Inflammatory macrophage treated with lipopolysaccharide for 4 hours (primary cell): ENCODE measurements at places on chromosomes 13 and 19.

DNA sequence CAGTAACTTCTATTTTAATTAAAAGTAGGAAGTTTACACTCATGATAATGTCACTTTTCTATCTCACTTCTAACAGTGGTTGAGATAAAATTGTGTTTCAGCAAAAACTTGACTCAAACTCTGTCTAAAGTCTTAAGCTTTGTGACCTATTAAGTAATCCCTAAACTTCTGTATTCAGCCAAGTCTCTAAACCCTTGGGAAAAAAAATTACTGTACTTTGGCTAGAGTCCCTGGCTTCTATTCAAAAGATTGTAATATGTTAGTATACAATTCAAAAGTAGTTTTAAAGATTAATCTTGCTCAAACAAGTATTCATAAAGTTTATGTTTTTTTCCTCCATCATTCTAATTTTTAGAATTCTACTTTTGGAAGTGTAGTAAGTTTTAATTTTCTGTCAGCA is 1248.8 kb downstream of the UQCRFS1 start:
- no peak for DNase-seq

DNA sequence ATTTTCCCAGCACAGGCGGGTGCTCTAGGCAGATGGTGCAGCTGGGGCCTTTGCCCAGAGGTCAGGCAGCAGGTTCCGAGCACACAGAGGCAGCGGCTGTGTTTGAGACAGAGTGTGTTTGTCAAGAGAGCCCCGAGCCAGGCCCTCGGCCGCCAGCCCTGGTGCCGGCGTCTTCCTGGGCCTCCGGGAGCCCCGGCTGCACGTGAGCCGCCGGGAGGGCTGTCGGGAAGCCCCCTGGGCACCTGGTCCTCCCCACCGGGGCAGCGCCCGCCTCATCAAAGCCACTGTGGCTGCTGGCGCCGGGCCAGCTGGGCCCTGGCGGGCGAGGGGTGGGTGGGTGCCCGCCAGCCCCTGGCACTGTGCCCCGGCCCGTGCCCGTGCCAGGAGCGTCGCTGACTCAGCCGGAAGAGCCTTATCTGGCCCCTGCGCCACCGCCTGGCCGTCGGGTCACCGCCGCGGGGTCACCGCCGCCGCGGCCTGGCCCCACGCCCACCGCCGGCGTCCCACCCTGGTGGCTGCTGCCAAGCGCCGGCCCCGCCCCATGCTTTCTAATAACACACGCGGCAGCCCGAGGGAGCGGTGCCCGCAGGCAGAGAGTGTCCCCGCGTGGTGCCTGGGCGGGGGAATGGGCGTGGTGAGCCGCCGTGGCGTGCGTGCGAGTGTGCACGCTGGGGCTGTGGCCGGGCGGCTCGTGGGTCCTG is 14.9 kb downstream of the ARID3A start:
- DNase-seq = peak; percentile 66

DNA sequence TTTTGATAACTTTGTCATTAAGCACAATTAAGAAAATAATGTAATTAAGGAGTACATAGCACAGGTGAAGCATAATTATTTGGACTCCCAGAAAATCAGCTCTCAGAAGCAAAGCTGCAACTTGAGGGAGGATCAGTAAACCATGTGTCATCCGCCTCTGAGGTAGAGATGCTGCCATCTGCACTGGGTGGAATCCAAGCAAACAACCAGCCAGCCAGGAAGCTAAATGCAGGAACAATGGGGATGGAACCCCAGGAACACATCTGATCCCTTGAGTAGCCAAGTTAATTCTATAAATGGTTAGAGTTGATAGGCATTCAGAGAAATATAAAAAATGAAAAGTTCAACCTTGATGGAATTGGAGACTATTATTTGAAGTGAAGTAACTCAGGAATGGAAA is 520.2 kb downstream of the RFC3 start:
- DNase-seq = no peak

- no peak for DNase-seq
These were observed 123.4 kb downstream of the NUFIP1 start for GRCh38 chr13:44865722-44866410.
